ENCODE measurements at places on chromosomes 7 and 10. TPM values are rescaled to one million over a fixed set of nuclear protein-coding genes. Genes with fewer than 3 reads are reported as not detected.

Gene LDB3
- total RNA-seq, result 0.08 TPM

- DNase-seq, result no peak
Observed at GRCh38 chr7:46054915-46055314, 133.8 kb upstream of the IGFBP3 start.

GRCh38 chr10:95374597-95375209, 83.9 kb upstream of the PDLIM1 start:
- DNase-seq, result peak; percentile 83

Gene WEE2
- total RNA-seq, result not detected

Gene MYL7
- total RNA-seq, result not detected

- no peak for DNase-seq
Observed at GRCh38 chr10:21870849-21871248, 132.7 kb downstream of the DNAJC1 start.

DNA sequence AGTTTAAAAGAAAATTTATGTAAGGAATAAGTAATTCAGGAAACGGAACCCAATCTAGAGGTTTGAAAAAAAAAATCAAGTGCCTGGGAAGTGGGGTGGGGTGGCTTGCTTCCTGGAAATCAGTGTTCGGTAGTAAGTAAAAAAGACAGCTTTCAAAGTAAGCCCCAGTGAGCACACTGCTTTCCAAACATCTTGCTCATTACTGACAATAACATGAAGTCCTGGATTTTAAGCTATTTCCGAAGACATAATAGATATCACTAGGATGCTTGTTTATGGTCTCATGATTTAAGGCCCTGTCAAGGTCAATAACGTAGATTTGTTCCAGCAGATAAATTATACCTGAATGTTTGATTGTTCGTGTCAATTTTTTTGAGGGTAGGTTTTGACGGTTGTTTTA, 1.3 kb downstream of the STAMBPL1 start:
- peak; percentile 43 for DNase-seq

DNA sequence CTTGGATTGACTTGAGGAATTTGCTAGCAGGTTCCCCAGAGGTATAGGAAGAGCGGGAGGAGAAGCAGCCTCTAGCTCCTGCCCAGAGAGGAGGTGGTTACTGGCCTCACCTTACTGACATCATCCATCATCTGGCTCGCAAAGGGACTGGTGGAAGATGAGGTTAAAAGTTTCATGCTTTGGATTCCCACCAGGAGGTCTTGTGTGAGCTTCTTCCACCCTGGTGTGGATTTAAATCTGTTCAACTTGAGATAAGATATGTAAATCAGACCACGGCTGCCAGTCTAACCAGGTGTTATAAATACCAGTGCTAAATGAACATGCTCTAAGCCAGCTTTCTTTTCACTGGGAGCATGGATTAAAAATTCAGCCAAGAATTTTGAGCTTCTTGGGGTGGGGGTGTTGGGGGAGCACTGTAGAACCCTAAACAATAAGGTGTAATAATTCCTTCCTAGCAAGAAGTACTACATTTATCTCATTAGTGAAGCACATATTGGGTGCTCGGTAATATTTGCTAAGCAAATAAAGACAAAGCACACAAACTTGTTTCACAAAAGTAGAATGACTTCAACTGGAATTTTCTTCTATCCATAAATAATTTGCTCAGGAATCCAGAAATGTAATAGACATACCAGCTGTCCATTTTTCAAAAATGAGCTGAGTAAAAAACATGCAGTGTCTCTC, 7.8 kb downstream of the PROSER2 start:
- no peak for DNase-seq

DNA sequence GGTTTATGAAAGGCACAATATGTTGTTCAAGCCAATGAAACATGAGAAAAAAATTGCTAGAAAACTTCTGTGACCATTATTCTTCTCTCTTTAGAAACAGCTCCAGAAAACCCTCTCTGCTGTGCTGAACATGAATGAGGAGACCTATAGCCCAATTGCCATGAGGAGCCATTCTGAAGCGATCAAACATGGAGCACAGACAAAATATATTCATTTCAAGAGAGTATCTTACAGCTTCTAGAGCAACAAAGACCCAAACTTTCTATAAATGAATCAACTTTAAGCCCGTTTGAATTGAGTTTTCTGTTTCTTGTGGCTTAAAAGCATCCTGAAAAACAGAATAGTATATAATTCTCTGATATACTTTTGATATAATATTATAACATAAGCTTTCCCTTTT, 83.4 kb upstream of the UCN3 start:
- no peak for DNase-seq

Gene WBP1L
- total RNA-seq, result 24.4 TPM

All from OCI-LY7 (cell line).